ENCODE measurements at places on chromosomes 7 and 10.

GRCh38 chr10:24039897-24040296 is 169.0 kb upstream of the KIAA1217 start:
- no peak for DNase-seq

- no peak for DNase-seq
Observed at GRCh38 chr7:116652793-116653192, 19.2 kb upstream of the MET start.

DNA sequence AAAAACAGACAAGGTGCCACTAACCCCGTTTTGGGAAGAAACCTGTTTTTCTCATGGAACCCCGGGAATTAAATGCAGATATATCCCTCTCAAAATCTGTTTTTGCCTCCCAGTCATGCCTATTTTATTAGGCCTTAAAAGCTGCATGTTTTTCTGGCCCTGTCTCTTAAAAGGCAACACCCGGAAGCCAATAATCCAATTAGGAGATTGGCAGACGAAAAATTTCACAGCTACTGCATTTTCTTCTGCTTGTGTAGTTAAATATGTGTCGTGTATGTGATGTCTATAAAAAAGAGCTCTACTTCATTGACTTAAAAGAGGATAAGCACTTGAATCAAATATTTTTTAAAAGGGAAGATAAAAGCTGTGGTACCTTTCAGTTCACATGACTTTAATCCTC is 31.9 kb upstream of the OPTN start:
- no peak for DNase-seq

DNA sequence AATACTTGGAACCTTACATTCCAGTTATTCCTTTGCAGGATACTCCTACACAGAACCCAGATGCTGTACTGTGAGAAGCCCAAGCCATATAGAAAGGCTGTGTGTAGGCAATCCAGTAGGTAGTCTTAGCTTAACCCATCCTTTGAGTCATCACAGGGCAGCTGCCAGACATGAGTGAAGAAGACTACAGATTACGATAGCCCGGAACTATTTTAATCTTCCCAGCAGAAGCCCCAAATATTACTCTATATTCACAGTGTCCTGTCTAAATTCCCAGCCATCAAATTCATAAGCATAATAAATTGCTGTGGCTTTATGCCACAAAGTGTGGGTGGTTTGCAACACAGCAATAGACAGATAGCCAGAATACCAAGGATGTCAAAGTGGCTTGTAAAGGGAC is 474.1 kb upstream of the STEAP1 start:
- no peak for DNase-seq

GRCh38 chr10:3336673-3337293 is 164.2 kb upstream of the PITRM1 start:
- no peak for DNase-seq

- DNase-seq, result no peak
Observed at GRCh38 chr7:32539366-32539765, 44.1 kb downstream of the AVL9 start.

GRCh38 chr7:1815051-1815481 is 145.0 kb downstream of the ELFN1 start:
- no peak for DNase-seq

GRCh38 chr7:139734395-139734794 is 43.4 kb downstream of the HIPK2 start:
- no peak for DNase-seq

DNA sequence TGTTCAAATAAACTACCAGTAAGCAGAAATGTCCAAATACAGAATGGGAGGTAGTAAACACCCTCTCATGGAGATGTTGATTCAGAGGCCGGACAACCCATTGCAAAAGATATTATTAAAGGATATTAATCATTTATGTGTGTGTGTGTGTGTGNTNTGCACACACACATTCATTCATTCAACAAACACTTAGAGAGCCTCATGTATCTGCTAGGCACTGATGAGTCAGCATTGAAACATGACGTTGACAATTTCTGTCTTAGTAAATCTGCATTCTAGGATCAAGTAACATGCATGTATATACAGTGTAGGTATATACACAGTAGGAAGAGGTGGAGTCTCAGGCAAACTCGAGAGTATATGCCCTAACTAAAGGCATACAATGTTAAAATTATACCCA is 187.0 kb downstream of the ZNF365 start:
- no peak for DNase-seq

- DNase-seq, result no peak
Observed at GRCh38 chr7:11177793-11178192, 204.1 kb downstream of the PHF14 start.

DNA sequence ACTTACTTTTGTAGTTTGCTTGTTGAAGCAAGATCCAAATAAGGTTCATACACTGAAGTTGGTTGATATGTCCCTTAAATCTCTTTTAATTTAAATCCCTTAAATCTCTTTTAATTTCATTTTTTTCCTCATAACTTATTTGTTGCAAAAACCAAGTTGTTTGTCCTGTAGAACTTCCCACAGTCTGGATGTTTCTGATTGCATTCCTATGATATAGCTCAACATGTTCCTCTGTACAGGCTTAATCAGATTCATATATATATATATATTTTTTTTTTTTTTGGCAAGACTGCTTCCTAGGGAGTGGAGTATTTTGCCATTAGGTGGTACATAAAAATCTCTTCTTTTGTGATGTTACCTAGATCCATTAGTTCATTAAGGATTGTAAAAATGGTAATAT is 174.9 kb upstream of the MKLN1 start:
- no peak for DNase-seq

DNA sequence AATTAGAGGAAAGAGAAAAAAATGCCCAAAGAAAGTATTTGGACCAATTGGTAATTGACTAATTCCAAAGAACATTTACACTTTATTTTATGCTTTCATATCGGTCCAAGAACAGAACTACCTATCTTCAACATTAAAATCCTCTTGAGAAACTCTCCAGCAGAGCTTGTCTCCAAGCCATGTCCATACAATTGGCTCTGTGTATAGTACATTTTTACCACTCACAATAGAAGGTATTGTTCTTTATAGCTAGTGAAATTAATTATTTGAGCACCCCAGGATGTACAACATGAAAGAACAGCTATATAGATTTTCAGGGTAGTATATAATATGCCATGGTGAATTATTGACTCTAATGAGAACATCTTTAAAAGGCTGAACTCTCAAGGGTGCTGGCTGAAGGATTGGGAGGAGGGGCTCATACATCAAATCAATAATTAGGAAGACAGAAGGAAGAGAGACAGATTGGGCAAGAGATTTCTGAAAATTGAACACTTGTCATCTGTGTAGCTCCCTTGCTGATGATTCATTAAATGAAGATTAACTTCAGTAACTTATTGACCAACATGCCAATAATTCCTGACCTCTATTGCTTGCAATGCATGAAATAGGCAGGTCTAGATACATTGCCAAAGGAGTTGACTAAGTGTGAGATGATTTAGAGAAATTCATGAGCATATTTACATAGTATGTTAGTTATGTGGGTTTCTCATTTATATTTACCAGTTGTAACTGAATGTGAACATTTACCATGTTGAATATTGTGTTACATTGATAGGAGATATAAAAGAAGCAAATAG is 249.7 kb downstream of the MTERF1 start:
- no peak for DNase-seq

Data from GM18507 (cell line).